ENCODE measurements at places on chromosomes 11 and 22.

GRCh38 chr11:47867823-47868222 lies 19.7 kb upstream of the NUP160 start:
- DNase-seq: no peak

DNA sequence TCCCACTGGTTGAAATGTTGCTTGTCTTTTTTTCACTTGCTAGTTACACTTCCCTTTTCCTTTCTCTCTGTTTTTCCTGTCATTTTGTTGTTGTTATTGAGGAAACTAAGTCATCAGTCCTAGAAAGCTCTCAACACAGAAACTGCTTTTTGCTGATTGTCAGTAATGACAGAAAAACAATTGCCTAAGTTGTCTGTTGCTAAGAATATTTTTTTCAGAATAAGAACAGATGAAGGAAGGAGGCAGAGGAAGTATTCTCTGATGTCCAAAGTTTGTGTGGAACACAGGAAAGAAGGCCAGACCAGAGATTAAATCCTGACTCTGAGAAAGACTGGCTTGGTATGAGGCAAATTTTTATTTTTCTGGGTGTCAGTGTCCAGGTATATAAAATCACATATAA lies 163.3 kb downstream of the CASP12 start:
- DNase-seq: no peak

DNA sequence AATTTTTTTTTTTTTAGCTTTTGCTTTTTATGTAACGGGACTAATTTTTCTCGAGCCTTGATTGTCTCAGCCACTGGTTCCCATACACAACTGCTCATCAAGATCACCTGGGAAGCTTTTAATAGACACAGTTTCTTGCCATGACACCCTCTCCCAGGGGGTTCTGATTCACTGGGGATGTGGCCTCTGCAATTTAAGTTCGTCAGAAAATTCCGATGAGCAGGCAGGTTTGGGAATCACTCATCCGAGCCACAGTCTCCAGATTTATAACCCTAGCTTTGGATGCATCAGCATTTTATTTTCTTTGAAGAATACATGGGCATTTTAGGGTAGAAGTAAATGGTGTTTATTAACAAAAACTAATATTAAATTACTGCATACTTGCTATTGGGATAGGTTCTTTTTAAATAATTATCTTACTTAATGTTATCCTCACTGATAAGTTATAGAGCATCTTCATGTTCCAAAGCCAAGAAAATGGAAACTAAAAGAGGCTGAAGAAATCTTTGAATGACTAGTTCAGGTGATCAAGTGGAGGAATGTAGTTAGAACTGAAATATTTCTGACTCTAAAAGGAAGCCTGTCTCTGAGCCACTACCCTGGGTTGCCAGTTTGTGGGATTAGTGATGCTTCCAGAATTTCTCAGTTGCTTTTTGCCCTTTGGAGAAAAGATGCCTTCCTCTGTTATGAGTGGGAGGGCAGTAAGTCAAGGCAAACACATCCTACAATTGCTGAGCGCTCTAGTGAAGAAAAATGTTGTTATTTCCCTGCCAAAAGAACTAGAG lies 319.0 kb downstream of the DDX10 start:
- DNase-seq: no peak

GRCh38 chr22:26823966-26824365 lies 166.6 kb downstream of the MIAT start:
- no peak for DNase-seq

DNA sequence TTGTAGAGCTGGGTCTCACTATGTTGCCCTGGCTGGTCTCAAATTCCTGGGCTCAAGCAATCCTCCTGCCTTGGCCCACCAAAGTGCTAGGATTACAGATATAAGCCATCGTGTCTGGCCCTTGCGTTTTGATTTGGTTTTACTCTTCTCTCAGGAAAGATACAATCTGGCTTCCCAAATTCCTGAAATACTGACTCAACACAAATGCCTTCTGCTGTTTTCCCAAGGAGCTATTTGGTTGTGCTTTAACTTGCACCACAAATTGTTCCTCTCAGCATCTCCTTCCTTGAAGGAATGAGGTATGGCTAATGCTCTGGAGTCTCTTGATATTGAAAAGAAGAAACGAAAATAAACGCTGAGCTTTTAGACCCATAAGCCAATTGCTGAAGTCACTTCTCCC lies 110.0 kb upstream of the PAX6 start:
- no peak for DNase-seq

DNA sequence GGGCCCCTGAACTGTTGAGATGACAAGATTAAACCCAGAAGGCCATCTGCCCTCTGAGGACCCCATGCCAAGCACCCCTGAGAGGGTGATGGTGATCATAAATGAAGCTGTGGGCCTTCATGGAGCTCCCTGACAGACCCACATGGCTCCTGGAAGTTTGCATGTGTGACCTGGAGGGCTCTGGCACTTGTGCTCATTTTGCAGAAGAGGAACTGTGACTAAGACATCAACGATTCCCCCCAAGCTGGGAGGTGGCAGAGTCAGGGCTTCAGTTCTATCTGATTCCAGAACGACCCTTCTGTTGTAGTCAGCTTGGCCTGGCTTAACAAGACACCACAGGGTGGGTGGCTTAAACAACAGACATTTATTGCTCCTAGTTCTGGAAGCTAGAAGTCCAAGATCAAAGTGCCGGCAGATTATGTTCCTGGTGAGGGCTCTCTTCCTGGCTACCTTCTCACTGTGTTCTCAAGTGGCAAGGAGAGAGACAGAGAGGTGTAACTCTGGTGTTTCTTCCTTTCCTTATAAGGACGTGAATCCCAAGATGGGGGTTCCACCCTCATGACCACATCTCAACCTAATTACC lies 46.4 kb upstream of the CD82 start:
- DNase-seq: no peak

Measured in activated CD8-positive, alpha-beta memory T cell treated with anti-CD3 and anti-CD28 coated beads for 48 hours (primary cell).